ENCODE measurements at places on chromosomes 12 and 14.

- DNase-seq = no peak
Measured at GRCh38 chr12:6952121-6952862, 1.1 kb downstream of the PTPN6 start.

GRCh38 chr14:53533384-53533970 lies 380.4 kb upstream of the DDHD1 start:
- no peak for DNase-seq

- no peak for DNase-seq
Measured at GRCh38 chr12:109982210-109982609, 14.0 kb downstream of the GIT2 start.

GRCh38 chr12:58932806-58933681 lies 12.7 kb upstream of the LRIG3 start:
- no peak for DNase-seq

GRCh38 chr12:27710592-27711316 lies at the start of gene MRPS35:
Gene MRPS35 (plus strand): TSS chr12:27710832. CDS start chr12:27710844, 12 bp downstream.
- peak; percentile 89 for DNase-seq

DNA sequence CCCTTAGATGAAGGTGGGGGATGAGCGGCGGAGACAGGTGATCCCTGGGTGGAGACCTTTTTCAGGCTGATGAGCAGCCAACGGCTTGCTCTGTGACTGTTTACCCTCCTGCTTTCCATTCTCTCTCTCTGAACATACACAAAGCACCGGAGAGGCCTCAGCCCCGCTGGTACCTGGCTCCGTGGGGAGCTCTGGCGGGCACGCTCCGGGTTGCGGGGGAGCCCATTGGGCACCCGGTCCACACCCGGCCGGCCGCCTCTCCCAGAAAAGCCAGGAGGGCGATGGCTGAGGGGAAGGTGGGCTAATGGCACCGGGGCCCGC lies 545 bp downstream of the SMARCC2 start:
- DNase-seq = no peak

DNA sequence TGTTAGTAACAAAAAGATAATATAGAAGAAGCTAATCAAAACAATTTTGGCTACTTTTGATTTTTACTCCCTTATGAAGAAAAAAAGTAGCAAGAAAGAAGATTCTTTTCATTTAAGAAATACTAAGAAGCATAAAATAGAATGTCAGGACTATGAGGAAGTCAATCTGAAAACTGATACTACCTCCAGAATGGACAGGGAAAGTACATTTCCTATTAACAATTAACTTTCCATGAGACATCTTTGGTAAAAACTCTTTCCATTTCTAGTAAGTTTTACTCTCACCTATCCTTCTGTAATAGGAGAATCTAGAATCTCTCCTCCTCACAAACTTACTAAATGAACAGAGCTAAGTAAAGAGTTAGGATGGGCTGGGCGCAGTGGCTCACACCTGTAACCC lies 51.3 kb upstream of the NPFF start:
- DNase-seq = no peak

- no peak for DNase-seq
Measured at GRCh38 chr12:29521951-29522350, 24.5 kb upstream of the OVCH1 start.

GRCh38 chr12:5134861-5135525 lies 91.3 kb downstream of the KCNA5 start:
- DNase-seq = no peak

DNA sequence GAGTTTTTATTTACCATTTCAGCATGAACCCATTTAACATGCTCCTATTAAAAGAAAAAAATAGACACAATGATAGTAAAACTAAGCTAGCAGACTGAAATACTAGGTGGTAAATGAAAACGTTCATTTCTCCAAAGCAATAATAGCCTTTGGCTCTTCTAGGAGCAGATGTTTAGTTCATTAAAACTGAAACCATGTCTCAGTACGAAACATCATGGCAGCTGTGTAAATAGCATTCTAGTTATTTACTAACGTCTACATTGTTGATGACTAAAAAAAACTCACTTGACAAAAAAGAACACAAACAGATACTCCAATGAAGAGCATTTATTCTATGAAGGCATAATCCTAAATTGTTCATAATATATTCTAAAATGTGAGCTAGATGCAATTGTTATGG lies 17.9 kb downstream of the RECQL start:
- no peak for DNase-seq

DNA sequence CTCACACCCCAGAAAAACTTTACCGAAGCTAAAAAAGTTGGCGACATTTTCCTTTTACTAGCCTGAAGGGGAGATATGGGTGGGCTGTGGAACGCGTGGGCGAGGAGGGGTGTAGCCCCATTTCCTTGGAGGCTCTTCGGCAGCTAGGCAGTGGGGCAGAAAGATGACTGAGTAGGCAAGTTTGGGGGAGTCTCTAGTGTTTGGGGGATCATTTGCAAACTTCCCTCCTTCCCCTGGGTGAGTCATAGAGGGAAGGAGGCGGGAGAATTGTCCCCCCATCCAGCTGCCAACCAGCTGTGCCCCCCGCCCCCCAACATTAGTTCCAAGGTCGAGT lies 2.3 kb downstream of the GLI1 start:
- no peak for DNase-seq

GRCh38 chr14:102620413-102620812 lies 28.0 kb downstream of the RCOR1 start:
- DNase-seq = no peak

DNA sequence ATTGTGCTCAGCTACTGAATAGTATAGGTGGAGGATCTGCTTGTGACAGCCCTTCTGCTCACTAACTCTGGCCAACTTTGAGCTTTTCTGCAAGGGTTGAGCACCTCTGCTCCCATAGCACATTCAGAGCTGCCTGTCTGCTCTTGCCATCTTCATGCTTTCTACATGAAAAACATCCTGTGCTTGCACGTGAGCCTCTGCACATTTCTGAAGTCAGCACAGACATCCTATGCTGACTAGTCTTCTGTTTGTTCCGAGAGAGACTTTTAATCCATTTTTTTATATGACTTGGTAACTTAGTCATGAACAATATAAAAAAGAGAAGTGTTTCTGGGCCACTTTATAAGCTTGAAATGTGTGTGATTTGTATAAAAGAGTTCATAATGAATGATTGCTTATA lies 969.3 kb downstream of the TMTC2 start:
- no peak for DNase-seq

DNA sequence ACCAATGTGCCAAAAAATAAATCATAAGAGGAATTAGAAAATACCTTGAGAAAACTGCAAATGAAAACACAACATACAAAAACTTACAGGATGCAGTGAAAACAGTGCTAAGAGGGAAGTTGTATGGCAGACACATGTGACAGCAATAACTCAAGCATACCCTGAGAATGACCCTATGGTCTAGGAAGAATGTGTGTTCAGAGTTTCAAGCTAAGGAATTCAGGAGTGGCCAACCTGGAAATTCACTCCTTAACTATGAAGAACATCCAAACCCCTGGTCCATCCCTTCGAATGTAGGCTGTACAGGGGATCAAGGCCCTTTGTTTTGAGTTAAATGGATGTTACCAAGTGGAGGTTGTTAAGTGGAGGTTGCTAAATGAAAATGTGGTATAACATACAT lies 16.7 kb upstream of the TTC9 start:
- DNase-seq = no peak

DNA sequence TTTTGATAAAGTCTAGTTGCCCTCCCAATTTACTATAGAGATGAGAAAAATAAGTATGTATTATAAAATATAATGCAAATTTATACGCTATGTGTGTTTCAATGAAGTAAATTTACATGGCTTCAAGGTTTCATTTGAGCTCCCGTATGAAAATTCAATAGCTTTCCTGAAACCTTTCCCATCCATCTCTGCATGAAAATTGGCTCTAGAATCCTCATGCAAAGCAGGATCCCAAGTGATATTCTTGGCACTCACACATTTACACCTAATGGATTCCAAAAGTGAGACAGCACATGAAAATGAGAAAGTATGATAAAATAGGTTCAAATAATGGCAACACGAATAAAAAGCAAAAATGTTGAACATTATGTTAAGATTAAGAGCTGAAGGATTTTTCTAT lies 1595.8 kb upstream of the SEL1L start:
- DNase-seq = no peak

- no peak for DNase-seq
Measured at GRCh38 chr14:21923820-21924219, 250.2 kb upstream of the OR4E1 start.

GRCh38 chr14:47194055-47194454 lies 481.4 kb downstream of the MDGA2 start:
- DNase-seq = no peak

DNA sequence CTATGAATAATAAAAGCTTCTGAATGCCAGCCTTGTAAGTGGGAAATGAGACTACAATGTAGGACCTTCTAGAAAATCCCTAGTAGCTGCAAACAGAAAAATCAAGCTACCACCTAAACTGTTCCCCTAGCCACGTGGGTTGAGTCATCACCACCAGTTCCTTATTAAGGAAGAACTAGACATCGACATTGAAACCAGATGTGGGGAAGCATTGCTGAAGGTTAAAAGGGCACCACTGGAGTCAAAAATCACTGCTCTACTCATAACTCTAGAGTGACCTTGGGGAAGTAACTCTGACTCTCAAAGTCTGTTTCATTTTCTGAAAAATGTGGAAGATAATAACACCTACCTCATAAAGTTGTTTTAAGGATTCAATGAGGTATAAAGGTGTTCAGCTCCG lies 9.4 kb upstream of the CNIH1 start:
- no peak for DNase-seq

DNA sequence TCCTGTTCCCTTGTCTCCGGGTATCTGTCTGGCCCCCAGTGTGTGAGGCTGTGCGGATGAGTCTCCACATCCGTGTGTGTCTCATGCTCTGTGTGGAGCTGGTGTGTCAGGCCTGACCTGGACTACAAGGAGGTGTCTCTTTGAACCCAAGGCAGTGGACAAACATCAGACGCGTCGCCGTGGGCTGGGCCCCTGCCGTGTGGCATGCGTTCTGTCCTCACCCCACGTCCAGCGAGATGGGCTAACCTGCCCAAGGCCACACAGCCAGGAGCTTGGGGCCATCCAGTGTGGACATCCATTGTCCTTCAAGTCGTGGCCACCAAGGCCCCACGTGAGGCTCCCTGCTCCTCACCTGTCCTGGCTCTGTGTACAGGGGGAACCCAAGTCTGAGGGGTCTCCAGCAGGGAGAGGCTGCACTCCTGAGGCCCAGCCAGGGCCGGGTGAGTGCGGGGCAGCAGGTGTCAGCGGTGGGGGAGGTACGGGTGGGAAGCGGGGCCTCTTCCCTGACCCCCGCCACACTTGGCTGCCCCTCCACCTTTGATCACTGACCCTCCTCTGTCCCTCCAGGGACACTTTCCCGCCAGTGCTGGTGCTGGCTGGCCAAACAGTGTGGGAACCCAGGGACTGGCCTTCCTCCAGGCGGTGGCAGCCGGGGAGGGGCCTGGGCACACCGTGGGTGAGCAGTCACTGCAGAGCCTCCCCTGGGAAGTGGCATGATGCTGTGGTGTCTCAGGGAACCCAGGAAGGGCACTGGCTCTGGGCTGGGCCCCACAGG lies 48.5 kb downstream of the CYP46A1 start:
- no peak for DNase-seq

GRCh38 chr12:90712671-90713070 lies 242.3 kb downstream of the CCER1 start:
- no peak for DNase-seq

DNA sequence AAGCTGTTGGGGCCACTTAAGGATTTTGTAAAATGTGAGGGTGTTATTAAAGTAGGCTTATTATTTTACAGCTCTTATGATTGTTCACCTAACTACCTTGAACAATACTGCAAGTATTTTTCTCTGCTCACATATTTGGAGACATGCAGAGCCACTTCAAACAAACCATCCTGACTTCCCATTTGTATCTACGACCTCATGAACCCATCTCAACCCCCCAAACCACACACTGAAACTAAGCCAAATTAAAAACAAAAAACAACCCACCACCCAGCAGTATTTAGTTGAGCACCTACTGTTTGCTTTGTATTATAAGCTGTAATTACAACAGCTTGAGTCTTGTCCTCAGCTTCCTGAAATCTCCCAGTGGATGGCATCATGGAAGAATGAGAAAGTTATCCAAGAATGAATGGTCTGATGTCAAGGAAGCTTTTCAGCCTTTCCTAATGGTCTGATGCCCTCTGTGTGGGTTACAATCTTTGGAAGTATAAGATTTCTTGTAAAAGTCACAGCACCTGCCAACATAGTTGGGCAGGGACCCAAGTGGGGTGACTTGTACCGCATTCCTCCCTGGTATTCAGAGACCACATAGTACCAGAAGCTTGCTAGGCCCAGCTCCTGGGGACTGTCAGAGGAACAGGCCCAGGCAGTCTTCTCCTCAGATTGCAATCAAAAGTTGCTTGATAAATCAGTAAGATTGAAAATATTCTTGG lies 416.6 kb downstream of the ZFP36L1 start:
- DNase-seq = no peak

DNA sequence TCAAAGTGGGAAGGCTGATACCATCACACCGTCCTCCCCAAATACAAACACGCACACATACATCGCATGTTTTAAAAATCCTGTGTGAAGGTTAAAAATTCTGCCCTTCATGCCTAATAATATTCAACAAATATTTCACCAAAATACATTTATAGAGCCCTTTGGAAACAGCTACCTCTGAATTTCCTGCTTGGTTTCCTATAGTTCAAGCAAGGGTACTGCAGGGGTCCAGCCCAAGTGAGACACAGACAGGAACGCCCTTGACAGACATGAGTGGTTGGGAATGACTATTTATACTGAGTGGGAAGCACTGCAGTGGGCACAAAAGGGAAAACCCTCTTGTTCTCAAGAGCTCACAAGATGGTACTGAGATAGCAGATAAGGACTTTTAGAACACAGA lies 51.0 kb downstream of the ST8SIA1 start:
- no peak for DNase-seq

- no peak for DNase-seq
Measured at GRCh38 chr14:32443890-32444661, 115.0 kb downstream of the AKAP6 start.

GRCh38 chr12:51246254-51246853 lies 7.7 kb downstream of the DAZAP2 start:
- peak; percentile 40 for DNase-seq

DNA sequence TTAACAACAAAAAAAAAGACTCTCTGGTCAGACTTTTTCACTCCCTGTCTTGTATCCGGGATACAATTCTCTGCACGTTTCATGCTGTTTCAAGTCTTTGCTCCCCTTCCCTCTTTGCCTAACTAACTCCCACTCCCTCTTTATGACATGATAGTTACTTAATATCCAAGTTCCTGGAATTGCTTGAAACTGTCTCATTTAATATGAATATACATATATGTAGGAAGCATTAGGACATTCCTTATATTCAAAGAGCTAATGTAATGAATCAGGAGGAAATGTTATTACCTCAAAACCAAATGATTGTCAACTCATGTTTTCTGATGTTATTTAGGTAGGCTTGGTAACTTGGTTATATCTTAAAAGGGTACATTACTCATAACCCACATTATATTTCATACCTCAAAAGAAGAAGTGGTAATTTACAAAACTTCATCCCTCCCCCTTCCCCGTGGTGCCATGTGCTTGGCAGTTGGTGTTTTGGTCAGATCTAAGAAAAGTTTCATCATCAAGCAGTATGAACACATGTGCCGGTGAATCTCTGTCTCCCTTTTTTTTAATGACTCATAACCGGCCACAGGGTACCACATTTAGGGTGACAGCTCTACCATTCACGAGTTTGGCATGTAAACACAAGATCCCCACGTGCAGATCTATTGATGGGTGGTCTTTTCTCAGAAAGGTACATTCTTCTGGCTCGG lies 56.5 kb downstream of the HCAR2 start:
- peak; percentile 47 for DNase-seq
